Lung (tissue), 17 donors: ENCODE measurements at places on chromosomes 6 and 20. TPM values are rescaled to one million over a fixed set of nuclear protein-coding genes. Genes with fewer than 3 reads are reported as not detected.

DNA sequence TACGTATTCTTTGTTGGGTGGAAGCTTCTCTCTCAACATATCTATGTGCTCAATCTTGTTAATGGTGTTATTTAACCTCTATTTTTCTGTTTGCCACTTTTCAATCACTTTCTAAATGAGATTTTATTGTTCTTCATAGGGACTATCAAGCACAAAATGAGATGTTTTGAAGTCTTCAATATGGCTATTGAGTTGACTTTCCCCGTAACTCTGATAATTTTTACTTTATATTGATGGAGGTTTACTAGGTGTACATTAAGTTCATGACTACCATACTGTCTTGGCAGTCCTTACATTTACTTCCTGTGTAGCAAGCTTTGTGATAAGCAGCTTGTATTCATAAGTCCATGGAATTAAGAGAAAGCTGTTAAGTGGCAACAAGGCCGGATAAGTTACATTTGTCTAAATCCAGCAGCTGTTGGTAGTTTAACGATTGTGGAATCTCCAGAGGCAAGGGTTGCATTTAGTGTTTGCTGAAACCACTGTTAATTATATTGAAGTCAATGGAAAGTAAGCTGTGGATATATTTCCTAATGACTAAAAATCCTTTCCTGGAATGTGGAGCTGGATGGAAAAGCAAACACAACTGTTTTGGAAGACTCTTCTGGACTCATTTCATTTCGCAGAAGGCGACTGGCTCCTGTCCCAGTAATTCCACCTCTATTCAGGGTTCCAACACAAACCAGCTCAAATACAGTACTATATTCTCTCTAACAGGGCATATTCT, 57.3 kb upstream of the SMIM29 start:
- DNase-seq: peak; percentile 51
- peak overlapping the region; percentile 63 for H3K27ac ChIP-seq
- no peaks in the 10 kb centered on the region for H3K36me3 ChIP-seq
- no peaks in the 10 kb centered on the region for H3K27me3 ChIP-seq
- peaks cover 26% of the 10 kb centered on the region for H3K4me1 ChIP-seq
- no peak overlapping the region for H3K4me3 ChIP-seq

GRCh38 chr6:115909923-115910546, 150.7 kb downstream of the FRK start:
- DNase-seq: no peak
- no peaks in the 10 kb centered on the region for H3K4me1 ChIP-seq
- no peak overlapping the region for H3K4me3 ChIP-seq
- H3K27me3 ChIP-seq: no peaks in the 10 kb centered on the region
- H3K27ac ChIP-seq: no peak overlapping the region

DNA sequence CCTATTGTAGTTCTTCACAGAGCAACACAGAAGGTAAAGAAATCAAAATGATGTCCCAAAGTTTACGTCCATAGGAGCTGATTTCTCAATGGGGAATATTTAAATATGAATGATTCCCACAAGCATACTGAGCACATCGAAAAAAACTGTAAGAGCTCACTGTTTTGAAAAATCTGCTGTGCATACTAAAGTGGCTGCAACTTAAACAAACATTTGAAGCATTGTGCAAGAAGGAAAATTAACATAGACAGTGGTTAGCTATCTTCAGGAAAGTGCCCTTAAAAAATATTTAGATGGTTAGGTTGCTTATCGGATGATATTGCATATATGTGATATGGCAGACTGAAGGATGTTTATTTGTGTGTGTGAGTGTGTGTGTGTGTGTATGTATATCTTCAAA, 747.6 kb downstream of the RFPL4B start:
- no peak overlapping the region for H3K27ac ChIP-seq
- no peaks in the 10 kb centered on the region for H3K4me1 ChIP-seq
- peak; percentile 81 for DNase-seq
- H3K27me3 ChIP-seq: no peaks in the 10 kb centered on the region
- H3K4me3 ChIP-seq: no peak overlapping the region
- no peaks in the 10 kb centered on the region for H3K36me3 ChIP-seq

DNA sequence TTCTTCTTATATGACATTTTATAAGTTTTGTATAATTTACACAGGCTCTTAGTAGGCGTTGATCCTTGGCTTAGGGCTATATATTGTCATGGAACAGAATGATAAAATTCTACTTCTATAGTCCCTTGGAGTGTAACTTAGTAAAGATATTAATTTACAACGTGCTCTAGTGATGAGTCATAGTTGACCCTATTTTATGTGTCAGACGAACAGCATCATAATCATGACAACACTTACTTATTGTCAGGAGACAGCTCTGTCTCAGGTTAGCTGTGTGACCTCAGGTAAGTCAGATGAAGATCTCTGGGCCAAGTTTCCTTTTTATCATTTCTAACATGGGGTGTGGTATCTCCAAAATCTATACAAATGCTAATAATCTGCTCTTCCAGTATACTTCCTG, 473.5 kb downstream of the UTRN start:
- no peak for DNase-seq
- H3K27me3 ChIP-seq: no peaks in the 10 kb centered on the region
- no peak overlapping the region for H3K4me3 ChIP-seq
- H3K4me1 ChIP-seq: no peaks in the 10 kb centered on the region

Gene KIFC1
- 2.1 TPM for total RNA-seq

Gene CD109
- 21.2 TPM for total RNA-seq

Gene SS18L1
- 24.1 TPM for total RNA-seq

Gene EBF4
- 15.8 TPM for total RNA-seq
